Activated T-cell treated with anti-CD3 and anti-CD28 coated beads for 48 hours (primary cell): ENCODE measurements at places on chromosomes 6 and 20.

GRCh38 chr20:2006452-2007361, 12.8 kb upstream of the PDYN start:
- peak; percentile 7 for DNase-seq

DNA sequence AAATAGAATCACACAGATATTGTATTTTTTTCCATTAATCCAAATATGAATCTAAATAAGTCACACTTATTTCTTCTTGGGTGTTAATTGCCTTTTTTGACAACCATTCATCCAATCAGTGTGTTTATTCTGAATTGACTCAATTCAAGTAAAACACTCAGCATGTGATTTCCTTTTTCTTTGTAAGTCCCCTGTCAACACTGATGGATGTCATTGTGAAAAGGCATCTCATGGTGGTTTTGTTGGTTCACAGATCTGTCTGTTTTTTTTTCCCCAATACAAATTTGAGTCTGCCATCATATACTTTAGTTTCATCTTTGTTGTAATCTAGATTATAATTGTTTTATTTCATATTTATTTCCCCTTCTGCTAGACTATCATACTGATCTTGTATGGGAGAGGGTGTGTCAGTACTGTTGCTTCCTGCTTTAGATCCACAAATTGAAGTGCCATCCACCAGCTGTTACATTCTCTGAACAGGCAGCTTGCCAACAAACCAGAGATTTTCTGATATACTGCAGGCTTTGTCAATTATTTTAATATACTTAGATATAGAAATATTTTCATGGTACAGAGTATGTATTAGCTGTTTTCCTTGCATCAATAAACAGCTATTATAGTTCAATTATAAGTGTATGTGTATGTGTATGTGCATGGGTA, 64.2 kb upstream of the FLRT3 start:
- no peak for DNase-seq

- peak; percentile 46 for DNase-seq
These were observed 1.1 kb upstream of the JAG1 start for GRCh38 chr20:10674684-10675449.

GRCh38 chr6:41887331-41887751, 7.8 kb downstream of the USP49 start:
- DNase-seq: no peak

DNA sequence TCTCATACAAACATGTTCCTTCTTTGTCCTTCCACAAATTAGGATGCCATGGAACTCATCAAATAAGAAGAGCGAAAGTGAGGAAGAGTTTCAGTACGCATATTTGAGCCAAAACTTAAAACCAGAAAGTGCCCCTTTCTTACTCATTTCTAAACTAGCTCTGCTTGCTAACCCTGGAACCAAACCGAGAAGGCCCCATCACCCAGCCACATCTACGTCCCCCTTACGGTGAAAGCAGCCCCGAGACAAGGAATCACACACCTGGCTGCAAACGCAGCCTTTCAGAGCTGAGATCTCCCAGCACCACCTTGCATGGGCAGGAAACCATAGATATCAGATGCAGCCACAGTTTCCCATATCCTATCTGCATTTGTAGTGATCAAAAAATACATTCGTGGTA, 28.5 kb downstream of the TRERF1 start:
- peak; percentile 52 for DNase-seq

DNA sequence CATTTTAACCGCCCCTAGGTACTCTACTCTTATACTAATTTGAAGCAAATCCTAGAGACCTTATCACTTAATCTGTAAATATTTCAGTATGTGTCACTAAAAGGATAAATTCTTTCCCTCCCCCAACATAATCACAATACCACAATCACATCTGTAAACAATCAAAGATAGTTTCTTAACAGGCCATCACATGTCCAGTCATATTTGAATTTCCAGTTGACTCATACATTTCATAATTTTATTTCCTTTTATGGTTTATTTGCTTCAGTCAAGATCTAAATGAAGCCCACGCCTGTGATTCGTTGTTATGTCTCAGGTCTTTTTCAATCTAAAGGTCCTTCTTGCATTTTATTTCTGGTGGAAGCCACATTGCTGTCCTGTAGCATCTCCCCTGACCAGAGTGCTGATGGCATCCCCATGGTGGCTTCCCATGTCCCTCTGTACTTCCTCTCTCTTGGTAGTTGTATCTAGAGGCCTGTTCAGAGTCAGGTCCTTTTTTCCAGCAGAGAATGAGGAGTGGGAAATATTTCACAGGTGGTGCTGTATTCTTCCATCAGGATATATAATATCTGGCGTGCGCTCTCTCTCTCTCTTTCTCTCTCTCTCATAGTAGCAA, 128.6 kb upstream of the SLC22A23 start:
- no peak for DNase-seq

GRCh38 chr6:139824864-139825263, 450.4 kb upstream of the CITED2 start:
- DNase-seq: no peak

DNA sequence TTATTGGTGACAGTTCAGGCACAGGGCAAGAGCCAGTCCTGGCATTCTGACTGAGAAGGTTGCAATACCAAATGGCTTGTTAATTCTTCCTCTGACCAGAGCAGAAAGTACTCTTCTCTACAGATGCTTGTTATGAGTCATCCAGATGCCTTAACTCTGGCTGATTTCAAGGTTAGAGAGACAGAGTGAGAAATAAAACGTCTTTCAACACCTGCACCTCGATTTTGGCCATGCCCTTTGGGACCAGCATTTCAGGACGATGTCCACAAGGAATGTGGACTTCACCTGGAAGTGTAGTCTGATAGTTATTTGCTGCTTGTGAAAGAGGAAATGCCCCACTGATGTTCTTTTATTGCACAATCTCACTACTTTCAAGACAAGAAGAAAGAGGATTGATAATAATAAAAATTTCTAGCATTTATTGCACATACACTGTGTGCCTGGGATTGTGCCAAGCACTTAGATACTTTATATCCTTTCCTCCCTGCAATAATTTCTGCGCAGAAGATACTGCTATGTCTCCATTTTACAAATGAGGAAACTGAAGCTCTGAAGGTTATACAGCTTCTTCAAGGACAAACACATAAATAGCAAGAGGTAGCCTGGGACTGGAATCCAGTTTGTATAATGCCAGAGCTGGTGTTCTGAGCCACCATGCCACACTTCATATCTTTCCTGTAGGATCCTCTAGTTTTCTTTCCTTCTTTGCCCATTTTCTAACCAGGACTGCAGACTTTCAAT, 33.5 kb upstream of the MCM3 start:
- no peak for DNase-seq

- no peak for DNase-seq
These were observed 174.9 kb downstream of the ISM1 start for GRCh38 chr20:13396022-13396421.

DNA sequence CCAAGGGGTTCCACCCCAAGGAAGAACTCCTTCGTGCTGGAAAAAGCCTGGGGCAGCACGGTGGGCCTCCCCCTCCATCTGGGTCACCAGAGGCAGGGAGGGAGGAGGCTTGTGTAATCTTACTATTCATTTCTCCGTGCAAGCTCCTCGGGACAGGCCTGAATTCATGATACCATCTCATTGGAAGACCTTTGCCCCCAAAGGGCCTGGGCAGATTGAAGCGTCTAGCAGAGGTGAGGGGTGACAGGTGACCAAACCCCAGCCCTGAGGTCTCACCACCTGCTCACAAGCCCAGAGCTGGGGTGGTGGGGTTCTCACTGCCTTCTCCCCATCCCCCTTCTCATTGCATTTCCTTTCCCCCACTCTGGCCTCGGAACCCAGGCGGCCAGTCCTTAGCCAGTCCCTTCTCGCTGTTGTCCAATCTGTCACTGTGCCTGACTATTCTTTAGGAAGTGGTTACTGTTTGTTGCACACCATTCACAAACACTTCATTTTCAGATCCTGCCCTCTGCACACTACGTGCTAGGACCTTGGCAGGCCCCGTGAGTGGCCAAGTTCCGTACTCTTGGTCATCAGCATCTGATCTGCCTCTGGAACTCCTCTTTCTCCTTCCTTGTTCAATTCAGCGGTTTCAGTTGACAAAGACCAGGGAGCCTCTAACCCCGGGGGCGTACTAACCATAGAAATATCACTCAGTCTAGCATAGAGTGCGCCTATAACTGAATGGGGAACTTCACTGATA, 137.1 kb downstream of the LY86 start:
- DNase-seq: no peak

DNA sequence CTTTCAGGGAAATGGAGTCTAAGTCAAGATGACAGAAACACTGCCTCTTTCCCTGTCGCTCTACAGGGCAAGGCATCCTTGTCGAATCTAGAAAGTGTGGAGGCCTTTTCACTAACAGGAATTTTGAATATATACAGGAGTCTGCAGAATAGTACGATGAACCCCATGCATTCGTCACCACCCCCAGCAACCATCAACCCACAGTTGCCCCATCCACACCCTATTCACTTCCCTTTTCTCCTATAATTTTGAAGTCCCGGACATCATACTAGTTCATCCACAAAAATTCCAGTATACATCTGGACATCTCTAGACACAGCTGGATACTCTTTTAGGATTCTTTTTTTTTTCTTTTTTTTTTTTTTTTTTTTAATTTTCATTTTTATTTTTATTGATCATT, 80.7 kb upstream of the RIN2 start:
- no peak for DNase-seq

DNA sequence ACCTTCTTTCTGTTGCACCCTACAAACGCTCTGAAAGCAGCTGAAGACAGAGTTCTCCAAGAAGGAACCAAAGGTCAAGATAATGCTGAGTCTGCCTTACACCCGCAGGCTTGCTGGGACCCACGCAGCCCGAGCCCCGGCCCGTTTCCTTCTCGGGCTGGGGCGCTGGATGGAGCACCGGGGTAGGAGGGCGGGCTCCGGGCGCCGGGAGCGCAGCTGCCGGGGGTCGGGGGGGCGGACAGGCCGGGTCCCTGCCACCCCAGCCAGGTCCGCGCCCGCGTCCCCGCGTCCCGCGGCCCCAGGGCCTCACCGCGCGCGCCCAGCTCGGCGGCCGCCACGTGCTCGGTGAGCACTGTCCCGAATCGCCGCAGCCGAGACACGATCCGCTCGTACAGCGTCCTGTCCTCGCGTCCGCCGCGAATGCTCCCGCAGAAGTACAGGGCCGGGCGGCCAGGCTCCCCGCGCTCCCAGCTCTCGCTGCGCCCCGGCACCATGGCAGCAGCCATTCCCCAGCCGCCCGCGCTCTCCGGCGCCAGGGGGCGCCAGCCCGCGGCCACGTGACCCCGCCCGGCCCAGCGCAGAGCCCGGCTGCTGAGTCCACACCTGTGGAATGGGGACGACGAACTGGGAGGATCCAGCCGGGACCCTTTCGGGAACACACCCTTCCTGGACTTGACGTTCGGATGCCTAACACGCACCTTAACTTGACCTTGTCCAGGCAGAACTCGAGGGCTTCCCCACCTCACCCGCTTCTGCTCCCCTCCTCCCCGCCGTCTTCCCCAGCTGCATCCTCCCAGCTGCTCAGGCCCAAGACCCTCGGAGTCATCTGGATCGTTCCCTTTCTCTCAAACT, at the start of gene DNPH1:
Gene DNPH1, minus strand, starts transcription at position 531 of the 852 bp plus-strand sequence. Its CDS starts 25 bp downstream, at position 506.
- DNase-seq: peak; percentile 81

DNA sequence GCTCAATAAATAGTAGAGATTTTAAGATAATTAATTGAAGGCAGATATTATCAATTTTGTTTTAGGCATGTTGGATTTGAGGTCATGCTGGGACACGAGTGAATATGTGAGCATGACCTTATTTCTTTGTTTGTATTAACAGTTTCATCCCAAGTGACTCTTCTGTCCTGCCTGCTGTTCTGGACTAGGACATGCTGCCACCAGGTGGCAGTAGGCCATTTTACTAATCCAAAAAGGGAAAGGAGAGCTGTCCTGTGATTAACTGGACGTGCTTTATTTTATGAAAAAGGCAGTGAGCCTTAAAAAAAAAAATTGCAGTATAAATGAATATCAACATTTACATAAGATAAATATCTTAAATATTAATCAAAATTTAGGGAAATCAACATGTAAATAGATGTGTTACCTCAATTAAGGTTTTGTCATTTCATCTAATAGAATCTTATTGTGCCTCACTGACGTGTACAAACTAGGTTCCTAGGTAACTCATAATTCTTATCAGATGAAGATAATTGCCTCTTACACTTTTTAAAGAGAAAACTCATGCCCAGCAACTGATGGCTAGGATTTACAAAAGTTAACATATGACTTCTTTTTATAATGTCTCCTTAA, 49.8 kb downstream of the FRK start:
- DNase-seq: peak; percentile 40

DNA sequence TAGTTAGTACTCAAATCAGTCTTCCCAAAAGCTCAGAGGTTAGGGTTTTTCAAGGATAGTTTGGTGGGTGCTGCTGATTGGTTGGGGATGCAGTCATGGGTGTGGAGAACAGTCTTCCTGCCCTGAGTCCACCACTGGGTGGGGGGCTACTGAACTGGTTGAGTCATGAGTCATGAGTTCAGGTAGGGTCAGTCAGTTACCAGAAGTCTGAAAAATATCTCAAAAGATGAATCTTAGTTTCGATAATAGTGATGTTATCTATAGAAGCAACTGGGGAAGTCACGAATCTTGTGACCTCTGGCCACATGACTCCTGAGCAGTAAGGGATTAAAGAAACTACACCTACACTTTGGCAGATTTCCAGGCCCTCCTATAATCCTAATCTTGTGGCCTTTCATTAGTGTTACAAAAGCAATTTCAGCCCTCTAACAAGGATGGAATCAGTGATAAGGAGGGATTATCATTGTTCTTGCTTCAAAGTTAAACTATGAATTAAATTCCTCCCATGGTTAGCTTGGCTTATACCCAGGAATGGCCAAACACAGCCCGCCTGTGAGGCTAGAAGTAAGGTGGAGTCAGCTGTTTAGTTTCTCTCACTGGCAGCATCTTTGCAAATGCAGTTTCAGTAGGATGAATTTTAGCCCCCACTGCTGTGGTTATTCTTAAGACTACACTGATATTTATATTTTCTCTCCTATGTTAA, 33.3 kb upstream of the NKAIN2 start:
- no peak for DNase-seq

GRCh38 chr6:170152124-170152926, 138.6 kb downstream of the DLL1 start:
- no peak for DNase-seq

DNA sequence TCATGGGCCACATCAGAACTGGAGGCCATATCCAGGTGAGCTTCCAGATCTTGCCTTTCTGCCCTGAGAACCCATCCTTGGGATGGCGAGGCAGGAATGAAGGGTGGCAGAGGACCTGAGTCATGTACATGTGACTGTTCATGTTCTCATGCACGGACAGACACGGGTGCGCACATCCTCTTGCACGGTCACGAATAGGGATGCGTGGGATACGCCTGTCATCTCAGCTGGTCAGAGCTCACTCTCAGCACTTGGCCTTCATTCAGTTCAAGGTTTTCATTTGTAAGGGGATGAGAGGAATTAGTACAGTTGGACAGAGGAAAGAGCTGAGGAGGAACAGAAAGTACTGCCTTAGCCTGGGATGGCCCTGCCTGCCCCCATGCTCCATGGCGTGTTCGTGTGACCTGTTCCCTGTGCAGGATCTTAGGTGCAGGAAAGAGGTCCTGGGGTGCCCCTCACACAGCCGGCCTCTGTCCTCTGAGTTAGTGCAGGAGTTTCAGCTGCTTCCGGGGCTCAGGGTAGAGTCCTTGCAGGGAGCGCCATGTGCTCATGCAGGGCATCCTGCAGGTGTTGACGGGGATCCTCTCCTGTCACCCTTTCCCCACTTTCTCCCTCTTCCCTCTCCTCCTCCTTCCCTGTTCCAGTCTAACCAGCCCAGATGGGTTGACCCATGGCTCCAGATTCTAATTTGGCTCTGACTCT, 173.4 kb downstream of the DTNBP1 start:
- DNase-seq: no peak

GRCh38 chr20:16123623-16124022, 449.6 kb downstream of the KIF16B start:
- no peak for DNase-seq

GRCh38 chr20:58019027-58019849, 209.2 kb downstream of the ANKRD60 start:
- DNase-seq: no peak
